ENCODE measurements at places on chromosomes 5 and 9.

GRCh38 chr9:107789001-107789700 lies 299.6 kb upstream of the KLF4 start:
- no peak for DNase-seq

GRCh38 chr5:134479839-134480238 lies 45.6 kb upstream of the JADE2 start:
- no peak for DNase-seq

GRCh38 chr9:20997503-20998076 lies 33.9 kb downstream of the HACD4 start:
- DNase-seq, result no peak

- DNase-seq, result no peak
Observed at GRCh38 chr9:129258823-129259301, 80.8 kb upstream of the IER5L start.

- no peak for DNase-seq
Observed at GRCh38 chr9:10443868-10444204, 169.0 kb downstream of the PTPRD start.

- DNase-seq, result no peak
Observed at GRCh38 chr5:154164249-154164581, 26.3 kb upstream of the GALNT10 start.

GRCh38 chr5:137287569-137287968 lies 211.6 kb downstream of the SPOCK1 start:
- DNase-seq, result no peak

DNA sequence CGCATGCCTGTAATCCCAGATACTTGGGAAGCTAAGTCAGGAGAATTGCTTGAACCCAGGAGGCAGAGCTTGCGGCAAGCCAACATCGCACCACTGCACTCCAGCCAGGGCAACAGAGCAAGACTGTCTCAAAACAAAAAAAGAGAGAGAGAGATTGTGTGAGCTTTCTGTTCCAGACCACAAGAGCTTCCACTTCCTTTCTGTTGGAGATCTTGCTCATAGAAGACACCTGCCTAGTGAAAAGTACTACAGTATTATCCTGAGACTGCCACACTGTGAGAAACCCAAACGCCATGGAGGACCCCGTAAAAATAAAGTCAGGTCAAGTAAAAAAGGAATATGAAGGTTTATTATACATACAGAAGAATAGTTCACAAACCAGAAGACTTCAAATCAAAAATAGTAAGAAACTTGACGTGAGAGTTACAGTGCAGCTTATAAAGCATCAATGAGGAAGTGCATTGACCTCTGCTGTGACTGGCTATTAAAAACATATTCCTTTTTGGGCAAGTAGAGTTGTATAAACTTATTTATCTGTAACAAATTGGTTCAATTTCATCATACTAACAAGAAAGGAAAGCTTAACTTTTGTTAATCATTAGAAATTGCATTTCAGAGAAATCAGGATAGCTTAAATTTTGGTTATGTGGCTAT lies 4.3 kb upstream of the EMB start:
- DNase-seq, result no peak

- no peak for DNase-seq
Observed at GRCh38 chr5:180095545-180095944, 24.0 kb upstream of the RNF130 start.

DNA sequence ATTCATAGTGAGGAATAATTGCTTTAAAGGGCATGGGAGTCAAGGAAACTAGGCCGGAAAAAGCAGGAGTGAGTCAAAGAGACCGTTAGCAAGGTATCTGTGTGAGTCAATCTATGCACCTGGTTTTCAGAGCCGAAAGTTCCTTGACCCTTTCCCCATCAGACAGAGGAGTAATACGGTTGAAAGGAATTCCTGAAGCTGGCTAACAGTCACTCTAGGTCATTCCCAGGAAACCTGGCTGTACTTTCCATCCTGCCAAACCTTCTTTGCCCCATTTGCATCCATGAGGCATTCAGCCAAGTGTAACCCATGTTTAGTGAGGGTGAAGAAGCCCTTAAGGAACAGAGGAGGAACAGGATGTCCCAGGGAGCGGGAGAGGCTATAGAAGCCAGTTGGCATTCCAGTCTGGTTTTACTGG lies 16.2 kb downstream of the RBM18 start:
- no peak for DNase-seq

DNA sequence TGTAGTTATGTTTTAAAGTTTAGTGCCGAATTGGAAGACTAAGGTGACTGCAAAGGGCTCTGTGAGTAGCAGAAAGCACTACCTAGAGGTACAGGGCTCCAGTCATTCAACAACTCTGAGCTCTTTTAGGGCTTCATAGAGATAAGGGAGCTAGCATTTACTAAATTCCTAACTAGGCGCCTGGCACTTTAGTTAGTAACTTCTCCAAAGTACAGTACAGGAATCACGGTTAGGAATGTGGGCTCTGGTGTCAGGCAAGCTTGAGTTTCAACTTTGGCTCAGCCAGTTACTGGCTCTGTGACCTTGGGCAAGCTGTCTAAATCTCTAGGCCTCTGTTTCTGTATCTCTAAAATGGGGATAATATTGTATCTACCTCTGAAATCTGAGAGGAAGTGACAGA lies 115.3 kb downstream of the SLIT3 start:
- no peak for DNase-seq

DNA sequence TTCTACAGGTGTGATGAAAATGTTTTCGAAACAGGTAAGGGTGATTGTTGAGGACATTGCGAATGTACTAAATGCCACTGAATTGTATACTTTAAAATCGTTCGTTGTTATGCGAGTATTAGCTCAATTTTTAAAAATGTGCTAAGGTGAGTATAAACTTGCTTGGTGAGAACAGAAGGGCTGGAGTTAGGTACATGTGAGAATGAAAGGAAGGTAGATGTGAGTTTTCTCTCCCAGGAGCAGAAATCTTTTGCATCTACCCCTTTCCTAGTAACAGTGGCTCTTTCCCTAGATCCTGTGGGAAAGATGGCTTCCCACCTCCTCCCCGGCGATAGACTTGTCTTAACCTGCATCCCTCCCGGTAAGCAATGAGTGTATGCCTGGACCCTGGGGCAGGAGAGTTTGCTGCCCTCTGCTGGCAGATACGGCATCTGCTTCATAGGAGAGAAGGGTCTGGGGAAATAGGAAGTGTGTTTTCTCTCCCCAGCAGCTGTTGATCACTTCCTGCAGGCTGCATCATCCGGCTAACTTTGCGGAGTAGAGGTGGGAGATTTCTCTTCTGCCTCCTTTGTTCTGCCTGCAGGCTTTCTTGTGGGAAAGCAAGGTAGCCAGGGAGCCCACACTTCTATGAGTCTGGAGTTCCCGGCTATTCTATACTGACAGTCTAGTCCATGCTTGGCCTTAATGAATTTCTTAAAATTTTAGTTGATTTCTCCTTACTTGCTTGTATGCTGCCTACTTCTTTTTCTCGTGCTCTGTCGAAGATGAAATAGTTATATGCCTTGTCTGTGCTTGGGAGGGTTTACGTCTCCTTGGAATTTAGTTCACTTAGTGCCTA lies 373.3 kb upstream of the SEMA6A start:
- DNase-seq, result peak; percentile 26

DNA sequence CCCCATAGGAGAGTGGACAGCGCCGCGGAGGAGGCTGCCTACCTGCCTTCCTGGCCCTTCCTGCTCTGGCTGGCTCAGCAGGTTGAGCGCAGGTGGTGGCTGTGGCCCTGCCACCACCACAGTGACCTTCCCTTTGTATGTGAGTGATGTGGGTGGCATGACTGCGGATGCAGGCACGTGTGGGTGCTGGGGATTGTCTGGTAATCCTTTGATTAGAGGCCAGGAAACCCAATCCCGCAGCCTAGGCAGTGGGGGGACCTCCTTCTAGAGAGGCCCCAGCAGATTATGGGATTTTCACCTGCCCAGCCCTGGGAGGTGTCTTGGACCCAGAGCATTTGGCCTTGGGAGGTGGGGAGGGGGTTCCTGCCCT lies 16.5 kb downstream of the RXRA start:
- DNase-seq, result no peak

- DNase-seq, result no peak
Observed at GRCh38 chr9:92404042-92404836, at the start of gene OGN. TSS of gene OGN (minus strand) at chr9:92404578. CDS start at chr9:92403407, 1,171 bp downstream.

- peak; percentile 7 for DNase-seq
Observed at GRCh38 chr5:83564069-83564749, 92.7 kb downstream of the VCAN start.

GRCh38 chr5:161850491-161850890 lies 2.6 kb downstream of the GABRA1 start:
- no peak for DNase-seq

- DNase-seq, result no peak
Observed at GRCh38 chr5:177357146-177357458, 622 bp upstream of the RGS14 start.

- no peak for DNase-seq
Observed at GRCh38 chr9:2966565-2967300, 122.8 kb upstream of the PUM3 start.

DNA sequence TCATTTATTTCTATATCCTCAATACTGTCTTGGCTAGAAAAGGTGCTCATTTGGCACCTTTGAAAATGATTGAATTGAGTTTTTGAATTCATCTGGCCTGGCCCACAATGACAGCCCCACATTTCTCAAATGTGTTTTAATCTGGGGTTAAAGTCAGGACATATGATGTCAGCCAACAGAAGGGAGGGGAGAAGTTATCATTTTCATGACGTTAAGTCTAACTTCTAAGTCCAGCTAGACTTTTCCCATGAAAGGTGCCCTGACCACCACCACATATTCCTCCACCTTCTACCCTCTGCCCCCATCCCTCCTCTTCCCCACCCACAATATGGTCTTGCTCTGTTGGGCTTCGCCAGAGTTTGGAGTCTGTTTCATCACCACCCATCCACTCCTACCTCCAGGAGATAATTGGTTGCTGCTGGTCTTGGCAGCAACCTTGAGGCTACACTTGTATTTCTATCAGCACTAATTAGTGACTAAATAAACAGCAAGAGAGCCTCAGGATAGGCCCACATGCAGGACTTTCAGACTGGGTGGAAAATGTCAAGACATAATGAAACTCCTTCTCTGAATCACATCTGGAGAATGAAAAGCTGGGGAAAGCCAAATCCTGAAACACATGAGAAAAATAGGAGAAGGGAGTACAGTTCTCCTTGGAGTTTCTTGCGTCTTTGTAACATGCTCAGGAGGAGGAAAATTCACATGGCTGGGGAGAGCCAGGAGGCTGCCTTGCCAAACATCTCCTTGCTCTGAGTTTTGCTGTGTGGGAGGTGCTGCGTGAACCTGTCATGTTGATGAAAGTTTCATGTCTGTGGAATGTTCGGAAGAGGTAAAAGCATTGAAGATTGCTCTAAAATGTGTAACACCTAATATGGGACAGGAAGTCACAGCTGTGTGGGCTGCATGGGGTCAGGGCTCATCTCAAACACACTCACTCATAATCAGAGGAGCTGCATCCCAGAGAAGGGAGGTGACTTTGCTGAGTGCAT lies 544.7 kb upstream of the KLF4 start:
- DNase-seq, result no peak

DNA sequence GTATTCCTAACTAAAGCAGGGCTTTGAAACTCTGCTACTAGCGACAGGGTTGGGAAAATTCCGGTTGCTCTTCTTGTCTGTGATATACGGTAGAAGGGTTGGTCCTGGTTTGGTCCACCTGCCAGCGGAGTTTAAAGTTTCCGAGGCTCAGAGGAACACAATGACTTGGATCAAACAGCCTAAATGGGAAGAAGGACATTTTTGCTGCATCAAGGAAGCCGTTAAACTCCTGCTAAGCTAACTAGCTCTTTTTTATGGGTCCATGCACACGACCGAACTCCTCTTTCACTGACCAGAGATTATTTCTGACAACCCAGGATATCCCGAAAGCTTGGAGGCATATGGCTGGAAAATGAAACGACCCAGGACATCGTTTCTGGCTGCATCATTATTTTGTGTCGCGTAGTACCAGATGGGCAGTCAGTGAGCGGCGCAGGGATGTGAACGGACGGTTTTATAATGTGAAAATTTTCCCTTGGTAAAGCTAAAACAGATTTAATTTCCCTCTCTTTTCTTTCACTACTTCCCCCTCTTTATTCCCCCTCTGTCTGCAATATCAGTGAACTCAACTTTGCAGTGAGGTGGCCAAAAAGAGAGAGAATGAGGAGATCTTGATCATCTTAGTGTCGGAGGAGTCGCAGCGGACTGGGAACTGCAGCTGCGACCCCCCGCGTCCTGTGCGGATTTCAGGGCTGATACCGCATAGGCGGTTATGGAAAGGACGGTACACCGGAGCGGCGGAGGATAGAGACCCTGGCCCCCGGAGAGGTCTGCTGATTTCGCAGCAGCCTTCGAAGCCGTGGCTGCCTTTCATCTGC lies at the start of gene LURAP1L:
TSS of gene LURAP1L (plus strand) at position 160 of the 818 bp plus-strand sequence. CDS start 696 bp downstream, outside the sequence.
- DNase-seq, result peak; percentile 29

GRCh38 chr5:150486402-150487198 lies 21.3 kb upstream of the NDST1 start:
- DNase-seq, result peak; percentile 56

DNA sequence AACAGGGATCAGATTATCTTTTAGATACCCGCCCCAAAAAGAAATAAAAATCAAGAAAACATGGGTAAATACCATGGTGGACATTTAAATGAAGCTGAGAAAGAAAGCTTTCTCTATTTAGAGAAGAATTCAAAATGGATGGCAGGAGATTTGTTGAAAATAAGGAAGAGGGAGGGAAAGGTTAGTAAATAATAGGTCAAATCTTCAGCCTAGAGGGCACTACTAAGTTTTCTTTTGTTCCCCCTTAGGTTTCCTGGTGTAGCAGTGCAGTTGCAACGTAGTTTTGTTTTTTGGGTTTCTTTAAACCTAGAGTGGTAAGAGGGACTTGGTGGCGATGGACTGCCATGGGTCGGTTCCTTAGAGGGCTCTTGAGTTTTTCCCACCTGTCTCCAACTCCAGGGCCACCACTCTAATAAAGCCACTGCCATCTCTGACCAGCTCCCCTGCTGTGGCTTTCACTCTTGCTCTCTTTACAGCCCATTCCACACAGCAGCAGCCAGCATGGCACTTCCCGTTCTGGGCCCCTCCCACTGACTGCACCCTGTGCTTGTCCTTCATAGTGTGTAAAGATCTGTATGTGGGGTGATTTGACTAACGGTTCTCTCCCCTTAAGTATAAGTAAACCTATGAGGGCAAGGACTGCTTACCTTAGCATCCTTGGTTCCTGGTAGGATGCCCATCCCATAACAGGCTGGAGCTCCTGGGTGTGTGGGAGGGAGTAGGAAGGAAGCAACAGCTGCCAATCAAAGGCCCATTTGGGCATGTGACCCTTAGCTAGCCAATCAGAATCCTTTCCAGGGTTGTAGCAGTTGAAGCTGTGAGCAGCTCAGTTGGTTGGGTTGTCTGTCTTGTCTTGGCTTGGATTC lies 118.3 kb downstream of the SLC1A3 start:
- DNase-seq, result no peak

GRCh38 chr9:100602342-100602801 lies 24.5 kb downstream of the CAVIN4 start:
- DNase-seq, result peak; percentile 59

GRCh38 chr5:169626779-169627178 lies 10.3 kb upstream of the DOCK2 start:
- no peak for DNase-seq

- DNase-seq, result no peak
Observed at GRCh38 chr5:60514152-60514551, 185.8 kb downstream of the DEPDC1B start.

DNA sequence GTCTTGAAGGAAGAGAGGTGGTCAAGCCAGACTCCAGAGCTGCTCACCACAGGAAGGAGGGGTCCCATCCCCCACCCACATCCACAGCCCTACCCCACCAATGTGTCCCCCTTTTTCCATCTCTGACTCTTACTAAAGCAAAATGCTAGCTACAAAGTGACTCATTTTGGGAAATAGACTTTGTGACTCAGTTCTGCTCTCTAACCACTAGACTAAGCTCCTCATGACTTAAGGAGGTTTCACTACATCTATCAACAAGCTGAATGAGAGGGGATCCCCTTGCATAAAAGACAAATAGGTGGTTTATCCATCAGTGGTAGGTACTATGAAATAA lies 35.1 kb upstream of the ADRB2 start:
- DNase-seq, result no peak

- DNase-seq, result peak; percentile 10
Observed at GRCh38 chr9:96618209-96619123, 1.2 kb downstream of the CDC14B start.
